ENCODE measurements at places on chromosomes 6 and 20. TPM values are rescaled to one million over a fixed set of nuclear protein-coding genes. Genes with fewer than 3 reads are reported as not detected.

DNA sequence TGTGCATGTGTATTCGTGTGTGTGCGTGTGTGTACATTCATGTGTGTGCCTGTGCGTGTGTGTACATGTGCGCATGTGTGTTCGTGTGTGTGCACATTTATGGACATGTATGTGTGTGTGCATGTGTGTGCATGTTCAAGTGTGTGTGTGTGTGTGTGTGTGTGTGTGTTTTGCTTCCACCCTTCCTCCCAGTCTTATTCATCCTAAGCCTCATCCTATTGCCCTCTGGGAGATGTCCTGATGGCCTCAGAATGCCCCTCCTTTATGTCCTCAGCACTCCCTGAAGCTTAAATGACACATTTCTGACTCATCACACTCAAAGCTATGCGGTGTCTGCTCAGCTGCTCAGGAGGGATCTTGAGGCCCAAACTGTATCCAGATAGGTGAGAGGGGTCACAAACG is 76.6 kb upstream of the CCDC167 start:
- no peak for DNase-seq

DNA sequence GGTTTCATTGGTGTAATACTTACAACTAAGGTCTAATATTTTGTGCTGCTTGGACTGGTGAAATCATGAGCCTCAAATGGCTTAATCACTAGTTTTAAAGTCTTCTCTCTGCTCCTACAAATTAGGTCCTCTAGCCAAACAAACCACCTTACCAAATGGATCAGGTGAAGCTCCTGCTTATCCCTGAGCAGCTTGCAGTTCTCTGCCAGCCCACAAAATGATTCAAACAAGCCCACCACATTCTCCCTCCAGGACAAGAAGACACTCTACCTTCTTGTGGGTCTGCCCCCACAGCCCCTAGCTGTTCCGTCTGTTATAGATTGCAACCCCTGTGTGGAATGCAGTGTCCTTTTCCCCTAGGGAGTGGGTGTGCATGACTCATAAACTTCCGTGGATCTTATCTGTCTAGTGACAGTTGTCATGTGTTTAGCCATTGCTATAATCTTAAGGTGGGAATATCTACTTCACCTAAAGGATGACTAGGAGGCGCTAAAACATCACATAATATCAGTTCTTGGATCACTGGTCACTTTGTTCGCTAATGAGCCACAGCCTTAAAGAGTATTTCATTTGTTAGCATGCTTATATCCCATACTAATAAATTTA is 940.5 kb upstream of the MANEA start:
- no peak for DNase-seq

- DNase-seq: no peak
Observed at GRCh38 chr20:19746396-19746795, 11.7 kb upstream of the RIN2 start.

DNA sequence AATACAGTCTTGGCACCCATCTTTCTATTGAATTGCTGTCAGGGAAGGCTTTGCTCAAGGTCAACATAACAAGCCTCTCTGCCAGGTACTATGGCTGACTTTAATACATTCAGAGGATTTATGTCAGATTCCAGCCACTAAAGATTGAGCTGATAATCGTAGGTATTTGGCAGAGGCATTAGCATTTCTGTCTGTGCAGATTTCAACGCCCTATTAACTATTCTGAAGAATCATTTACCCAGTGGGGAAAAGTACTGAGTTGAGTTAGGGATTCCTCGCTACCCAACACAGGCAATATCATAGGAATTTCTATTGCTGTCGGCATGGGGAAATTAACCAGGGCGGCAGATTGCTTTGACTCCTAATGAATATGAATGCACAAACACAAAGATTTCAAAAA is 233.7 kb upstream of the SPTLC3 start:
- DNase-seq: no peak

GRCh38 chr6:130557481-130558112 is 191.8 kb downstream of the TMEM200A start:
- DNase-seq: no peak

GRCh38 chr6:91704531-91704930 is 1117.7 kb upstream of the MAP3K7 start:
- DNase-seq: no peak

DNA sequence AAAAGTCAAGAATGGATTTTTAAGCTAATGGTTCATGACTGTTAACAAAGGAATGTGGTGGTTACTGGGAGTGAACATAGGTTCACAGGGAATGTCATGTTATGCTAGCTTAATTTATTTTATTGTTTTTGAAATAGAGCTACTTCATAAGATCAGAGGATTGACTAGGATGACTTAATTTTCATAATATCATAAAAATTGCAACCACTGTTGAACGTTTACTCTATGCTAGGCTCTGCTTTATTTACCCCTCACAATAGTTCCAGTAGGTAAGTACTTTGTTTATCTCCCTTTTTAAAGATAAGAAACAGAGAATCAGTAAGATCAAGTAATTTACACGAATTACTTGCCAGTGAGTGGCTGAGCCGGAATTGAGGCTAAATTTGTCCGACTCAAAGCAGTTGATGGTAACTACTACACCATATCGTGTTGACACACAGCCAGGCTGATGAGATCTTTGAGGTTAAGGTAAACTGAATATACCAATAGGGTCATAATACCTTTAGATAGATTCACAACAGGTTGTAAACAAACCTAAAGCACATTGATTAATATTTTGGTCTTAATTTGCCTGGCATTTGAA is 194.6 kb upstream of the CITED2 start:
- no peak for DNase-seq

Gene MUCL3
- not detected for total RNA-seq

Gene MAP3K5
- total RNA-seq: 13.4 TPM

Data from activated T-helper 1 cell treated with anti-CD3 and anti-CD28 coated beads, Interleukin-12 subunit alpha, Interleukin-12 subunit beta, Interleukin-2, Interleukin-4 antibody, amounts not matched to agents 30 ng/mL and 10 ng/mL and 1 ng/mL, durations not matched to agents 14 hours and 24 hours and 36 hours (primary cell).